ENCODE measurements at places on chromosomes 4 and X. TPM values are rescaled to one million over a fixed set of nuclear protein-coding genes. Genes with fewer than 3 reads are reported as not detected.

- no peak for DNase-seq
These were observed 58.2 kb downstream of the DCX start for GRCh38 chrX:111353793-111354192.

GRCh38 chr4:22686141-22686540 is 6.6 kb upstream of the GBA3 start:
- DNase-seq = no peak

CSAG2 gene
- not detected for total RNA-seq

GRCh38 chrX:53323196-53323595 is 41.8 kb upstream of the IQSEC2 start:
- no peak for DNase-seq

DNA sequence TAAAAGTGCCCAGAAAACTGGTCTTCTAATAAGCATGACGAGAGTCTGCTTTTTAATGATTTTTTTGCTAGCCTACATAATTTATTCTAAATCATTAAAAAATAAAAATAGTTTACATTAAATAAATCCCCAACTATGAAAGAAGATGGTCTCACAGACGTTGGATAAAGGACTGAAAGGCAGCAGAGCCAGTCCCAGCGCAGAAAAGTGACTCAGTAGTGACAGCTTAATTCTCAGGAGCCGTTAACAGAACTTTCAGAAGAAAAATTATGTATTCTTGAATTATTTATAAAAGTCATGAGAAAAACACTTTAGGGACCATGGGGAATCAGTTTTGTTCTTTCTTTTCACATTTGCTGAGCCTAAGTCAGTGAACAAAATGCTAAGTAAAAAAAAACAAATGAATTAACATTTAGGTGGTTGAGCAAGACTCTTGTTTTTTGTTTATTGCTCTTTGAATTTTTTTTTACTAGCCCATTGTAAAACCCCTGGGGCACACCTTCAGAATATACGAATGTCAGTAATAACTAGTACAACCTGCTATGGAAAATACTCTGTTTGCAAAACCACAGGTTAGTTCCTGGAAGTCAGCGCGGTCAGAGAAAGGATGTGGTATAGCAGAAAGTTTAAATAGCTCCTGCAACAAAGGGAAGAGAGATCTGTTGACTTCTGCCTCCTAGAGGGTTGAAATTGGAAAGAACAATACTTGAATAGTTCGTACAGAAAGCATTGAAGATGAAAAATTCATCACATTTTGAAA is 50.4 kb upstream of the CCDC160 start:
- DNase-seq = no peak

CDKL2 gene
- 6.2 TPM for total RNA-seq

GRCh38 chr4:107751670-107752069 is 31.6 kb upstream of the PAPSS1 start:
- DNase-seq = no peak

DNA sequence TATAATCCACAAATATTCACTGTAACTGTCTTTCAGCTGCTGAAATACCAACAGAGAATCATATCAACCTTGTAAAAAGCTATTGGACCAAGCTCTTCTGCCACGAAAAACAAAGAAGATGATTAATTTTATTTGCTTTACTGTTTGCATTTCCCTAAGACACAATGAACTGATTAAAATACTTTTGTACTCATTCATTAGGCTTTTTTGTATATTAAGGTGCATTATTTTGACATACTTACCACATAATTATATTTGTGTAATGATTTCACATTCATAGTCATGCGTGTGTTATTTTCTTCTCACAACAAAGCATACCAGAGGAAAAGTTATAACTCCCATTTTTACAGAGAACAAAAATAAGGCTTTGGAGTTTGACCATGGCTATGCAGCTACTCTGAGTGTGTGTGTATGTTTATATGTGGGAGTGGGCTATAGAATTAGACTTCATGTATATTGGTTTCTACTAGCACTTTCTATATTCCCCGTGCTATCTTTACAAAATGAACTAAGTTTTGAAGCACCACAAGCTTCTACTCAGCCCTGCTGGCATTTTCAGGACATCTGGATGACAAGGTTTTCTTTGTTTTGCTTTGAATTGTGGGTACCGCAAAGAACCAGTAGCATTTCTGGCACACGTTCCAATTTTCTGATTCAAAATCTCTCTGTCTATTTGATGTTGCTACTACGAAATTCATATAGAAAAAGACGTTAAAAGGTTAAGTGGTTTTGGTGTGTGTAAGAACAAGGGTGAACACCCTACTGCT is 11.0 kb upstream of the FGF5 start:
- DNase-seq = no peak

DNA sequence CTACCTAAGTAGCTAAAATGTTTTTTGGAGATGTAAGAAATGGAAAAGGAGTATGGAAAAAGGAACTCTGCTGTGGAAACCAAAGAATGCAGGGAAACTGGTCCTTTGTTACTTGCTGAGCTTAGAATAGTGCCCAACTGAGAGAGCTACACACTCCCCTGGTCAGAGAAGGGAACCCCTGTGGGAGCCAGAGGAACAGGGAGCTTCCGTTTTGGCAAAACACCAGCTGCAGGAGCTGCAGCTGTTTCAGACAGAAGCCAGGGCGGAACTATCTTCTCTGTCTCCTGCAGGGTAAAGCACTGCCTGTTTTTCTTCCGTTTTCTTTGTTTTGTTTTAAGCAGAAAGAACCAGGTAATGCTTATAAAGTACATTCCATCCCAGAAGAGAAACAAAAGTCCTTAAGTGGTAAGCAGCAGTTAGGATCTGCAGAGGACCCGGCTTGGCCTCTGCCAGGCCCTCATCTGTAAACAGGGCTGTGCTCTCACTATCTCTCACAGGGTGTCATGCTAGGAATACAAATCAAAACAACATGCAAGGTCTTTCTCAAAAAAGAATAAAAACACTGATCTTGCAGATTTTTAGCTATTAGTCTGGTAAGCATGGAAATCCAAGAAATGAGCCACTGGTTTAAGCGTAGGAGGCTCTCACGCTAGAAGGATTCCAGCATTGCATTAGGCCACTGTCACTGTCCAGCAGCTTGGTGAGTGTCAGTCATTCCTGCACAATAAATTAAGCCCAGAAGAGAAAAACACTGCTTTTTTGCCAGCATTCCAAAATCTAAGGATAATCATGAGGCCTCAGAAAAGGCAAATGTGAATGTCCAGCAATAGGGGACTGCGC is 76.1 kb downstream of the CHST7 start:
- no peak for DNase-seq

- DNase-seq = no peak
These were observed 11.3 kb downstream of the RAP2C start for GRCh38 chrX:132207996-132208395.

VCX3B gene
- not detected for total RNA-seq

DNA sequence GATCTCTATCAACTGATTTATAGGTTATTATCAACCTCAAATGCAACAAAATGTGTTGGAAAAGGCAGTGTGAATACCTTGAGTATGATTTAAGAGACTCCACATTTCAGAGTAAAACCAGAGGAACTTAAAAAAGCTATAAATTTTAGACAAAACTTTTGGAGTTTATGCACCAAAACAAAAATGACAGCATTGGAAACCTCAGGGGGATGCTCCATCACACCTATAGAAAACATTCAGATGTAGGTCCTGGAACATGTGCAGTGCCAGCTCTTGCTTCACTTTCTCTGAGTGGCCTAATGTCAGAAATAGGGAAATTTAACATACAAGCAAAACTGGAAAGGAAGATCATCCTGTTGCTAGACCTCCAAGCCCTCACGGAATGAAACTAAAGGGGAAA is 5.8 kb upstream of the VEGFC start:
- DNase-seq = no peak

- no peak for DNase-seq
These were observed 2304.0 kb downstream of the ARAP2 start for GRCh38 chr4:33940281-33940680.

- DNase-seq = no peak
These were observed 10.7 kb downstream of the USP9X start for GRCh38 chrX:41095908-41096307.

DNA sequence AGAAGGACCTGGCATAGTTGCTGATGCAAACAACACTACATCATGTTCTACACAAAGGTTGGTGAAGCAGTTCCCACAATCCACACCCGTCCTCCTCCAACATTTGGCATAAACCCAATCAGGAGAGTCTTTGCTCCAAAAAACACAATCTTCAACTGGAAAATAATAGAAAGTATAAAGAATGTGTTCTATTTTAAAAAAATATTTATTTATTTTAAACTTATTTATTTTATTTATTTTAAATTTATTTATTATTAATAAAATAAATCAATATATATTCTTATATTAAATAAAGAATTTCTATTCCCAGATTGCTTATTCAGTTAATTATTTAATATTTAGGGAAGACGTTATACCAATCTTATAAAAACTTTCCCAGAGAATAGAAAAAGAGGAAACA is 1753.7 kb upstream of the AGA start:
- DNase-seq = no peak

CCNA2 gene
- 0.17 TPM for total RNA-seq

- no peak for DNase-seq
These were observed 243.6 kb upstream of the DKK2 start for GRCh38 chr4:107279733-107280132.

DNA sequence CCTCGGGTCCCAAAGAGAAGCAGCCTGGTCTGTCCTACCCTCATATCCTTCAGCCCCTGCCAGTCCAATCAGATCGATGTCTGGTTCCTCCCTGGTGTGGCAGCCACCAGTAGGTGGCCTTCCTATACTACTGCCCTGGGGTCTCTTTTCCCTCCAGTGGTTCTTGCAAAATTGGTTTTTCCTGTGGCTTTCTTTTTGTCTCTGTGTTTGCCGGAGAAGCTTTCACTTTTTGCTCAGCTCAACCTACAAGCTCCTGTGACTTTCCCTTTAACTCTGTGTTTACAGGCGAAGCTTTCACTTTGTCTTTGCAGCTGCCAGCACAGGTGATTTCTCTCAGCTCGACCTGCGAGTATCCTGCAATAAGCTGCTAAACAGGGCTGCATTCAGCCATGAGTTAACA is 46.8 kb downstream of the UGT2A3 start:
- DNase-seq = no peak

DNA sequence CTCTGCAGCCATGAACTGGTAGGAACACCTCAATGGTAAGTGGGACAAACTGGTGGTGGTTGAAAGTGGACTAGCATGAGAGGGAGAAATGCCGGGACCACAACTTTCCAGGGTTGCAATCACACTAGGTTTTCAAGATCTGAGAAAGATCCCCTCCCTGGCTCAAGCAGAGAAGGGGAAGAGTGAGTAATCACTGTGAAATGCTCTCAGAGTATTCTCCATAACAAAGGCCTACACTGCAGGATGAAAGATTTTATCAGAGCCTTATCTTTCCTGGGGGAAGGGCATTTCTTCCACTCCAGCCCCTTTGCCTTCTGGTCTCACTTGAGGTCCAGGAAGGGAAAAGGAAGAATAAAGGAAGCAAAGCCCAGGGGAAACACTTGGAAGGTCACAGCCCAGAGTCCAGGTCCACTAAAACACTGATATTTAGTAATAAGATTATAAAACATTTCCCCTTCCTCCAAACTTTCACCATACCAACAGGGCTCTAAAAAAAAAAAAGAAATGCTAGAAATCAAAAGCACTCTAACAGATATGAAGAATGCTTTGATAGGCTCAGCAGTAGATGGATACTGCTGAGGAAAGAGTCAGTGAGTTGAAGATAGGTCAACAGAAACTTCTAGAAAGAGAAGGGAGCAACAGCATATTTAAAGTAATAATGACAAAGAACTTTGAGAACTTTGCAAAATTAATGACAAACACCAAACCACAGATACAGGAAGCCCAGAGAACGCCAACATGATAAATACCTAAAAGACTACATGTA is 95.9 kb downstream of the WDFY3 start:
- DNase-seq = no peak

PLXNB3 gene
- total RNA-seq = 6.1 TPM

CCDC160 gene
- not detected for total RNA-seq

DNA sequence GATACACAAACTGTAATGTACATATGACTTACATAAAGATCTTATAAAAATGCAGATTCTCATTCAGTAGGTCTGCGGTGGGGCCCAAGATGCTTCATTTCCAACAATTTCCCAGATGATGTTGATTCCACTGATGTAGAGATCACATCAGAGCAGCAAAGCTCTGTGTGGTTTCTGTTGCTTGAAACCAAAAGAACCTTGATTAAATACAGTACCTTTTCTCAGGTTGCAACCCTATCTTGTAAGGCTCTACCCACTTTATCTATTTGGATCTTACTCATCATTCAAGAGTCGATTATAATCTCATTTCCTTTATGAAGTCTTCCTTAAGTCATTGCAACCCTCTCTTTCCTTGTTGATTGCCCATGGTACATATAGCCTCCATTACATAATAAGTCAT is 816.8 kb downstream of the RPA4 start:
- DNase-seq = no peak

GRCh38 chrX:9327747-9328145 is 137.1 kb upstream of the TBL1X start:
- DNase-seq = no peak

GRCh38 chr4:2714061-2714770 is 41.9 kb downstream of the TNIP2 start:
- no peak for DNase-seq

GRCh38 chrX:13463608-13464007 is 105.8 kb upstream of the EGFL6 start:
- no peak for DNase-seq

DNA sequence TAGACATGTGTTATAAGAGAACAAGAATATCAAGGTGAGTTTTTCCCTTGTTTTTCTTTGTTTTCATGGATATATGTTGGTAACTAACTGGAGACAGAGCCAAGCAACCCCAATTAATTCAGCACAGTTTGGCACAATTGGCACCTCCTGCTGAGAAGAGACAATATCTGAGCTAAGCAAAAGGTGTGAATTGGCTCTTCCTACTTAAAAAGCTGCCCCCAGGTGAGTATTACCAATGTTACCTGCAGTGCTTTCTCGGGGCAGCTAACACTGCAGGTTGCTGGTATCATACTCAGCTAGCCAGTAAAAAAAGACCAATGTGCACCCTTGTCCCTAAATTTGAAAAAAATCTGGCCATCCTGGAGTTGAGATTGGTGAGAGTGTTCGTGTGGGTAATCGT is 871.2 kb upstream of the TENM3 start:
- no peak for DNase-seq

SYNPO2 gene
- total RNA-seq = 2,783 TPM

All from esophagus muscularis mucosa (tissue), 4 donors.